ENCODE measurements at places on chromosomes 4 and X.

DNA sequence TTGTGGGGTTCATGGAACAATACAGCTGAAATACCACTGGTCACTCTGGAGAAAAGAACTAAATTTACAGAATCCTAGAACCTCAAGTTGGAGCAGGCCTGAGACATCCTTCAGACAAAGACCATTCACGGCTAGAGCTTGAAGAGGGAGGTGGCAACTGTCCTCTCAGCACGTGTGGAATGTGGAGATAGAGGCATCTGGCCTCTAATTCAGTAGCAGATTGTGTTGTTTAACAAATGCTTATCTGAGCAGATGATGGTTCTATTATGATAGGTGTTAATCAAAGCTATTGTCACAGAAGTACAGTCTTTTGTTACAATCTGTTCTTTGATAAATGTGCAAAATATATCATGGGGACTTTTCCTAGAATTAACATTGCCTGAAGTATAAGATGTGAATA, 121.7 kb upstream of the KCNIP4 start:
- DNase-seq, result no peak

- DNase-seq, result no peak
Observed at GRCh38 chrX:110394651-110395050, 36.0 kb downstream of the RTL9 start.

DNA sequence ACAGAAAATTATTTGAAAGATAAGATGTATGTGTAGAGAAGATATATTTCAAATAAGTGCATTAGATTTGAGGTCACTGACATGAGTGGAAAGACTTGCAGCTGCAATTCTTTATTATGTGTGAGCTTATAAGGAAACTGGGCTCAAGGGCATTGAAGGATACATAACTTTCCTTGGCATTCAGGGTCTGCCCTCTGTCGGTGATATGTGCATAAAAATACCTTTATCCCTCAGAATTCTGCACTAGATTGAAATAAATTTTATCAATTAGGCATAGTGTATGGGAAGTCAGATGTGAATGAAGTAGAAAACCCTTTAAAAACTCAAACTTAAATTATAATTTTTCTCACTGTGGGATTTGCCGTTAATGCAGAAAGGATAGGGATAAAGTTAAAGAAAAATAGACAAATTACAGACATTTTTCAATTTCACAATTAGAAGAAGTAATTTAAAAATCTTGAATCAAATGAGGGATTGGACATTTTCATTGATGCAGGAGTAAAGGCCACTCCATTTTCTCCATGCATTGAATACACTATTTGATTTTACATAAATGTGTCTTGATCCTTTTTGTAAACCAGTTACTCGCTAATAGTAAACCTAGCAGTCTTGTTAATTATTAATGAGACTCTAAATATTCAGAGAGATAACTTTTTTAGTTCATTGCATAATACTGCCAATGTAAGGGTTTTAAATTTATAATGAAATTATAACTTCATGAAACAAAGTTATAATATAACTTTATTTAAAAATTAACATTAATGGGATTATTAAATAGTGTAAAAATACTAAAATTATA, 21.0 kb upstream of the ETNPPL start:
- no peak for DNase-seq

DNA sequence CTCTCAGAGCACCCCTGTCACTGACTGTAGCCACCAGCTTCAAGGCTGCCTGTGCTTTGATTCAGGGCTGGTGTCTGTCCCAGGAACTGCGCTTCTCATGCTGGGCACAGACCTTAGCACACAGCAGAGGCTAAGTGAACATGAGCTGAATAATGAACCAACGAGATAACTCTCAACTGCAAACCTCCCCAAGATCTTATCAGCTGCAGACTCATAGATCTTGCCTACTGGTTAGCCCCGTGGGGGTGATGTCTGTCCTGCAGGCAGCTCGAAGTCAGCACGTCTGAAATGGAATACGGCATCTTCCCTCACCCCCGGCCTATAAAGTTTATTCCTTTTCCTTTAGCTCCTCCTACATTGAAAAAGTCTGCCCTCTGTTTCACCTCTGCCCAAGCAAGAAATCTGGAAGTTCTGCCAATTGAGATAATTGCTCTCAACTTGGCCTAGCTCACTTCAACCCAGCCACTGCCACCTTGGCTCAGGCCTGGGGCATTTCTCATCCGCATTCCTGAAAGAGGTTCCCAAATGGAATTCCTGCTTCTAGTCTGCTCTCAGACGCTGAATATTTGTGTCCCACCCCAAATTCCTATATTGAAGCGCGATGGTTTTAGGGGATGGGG, 73.7 kb downstream of the GATB start:
- DNase-seq, result no peak

GRCh38 chr4:52864793-52865192, 2.7 kb downstream of the RASL11B start:
- DNase-seq, result no peak

DNA sequence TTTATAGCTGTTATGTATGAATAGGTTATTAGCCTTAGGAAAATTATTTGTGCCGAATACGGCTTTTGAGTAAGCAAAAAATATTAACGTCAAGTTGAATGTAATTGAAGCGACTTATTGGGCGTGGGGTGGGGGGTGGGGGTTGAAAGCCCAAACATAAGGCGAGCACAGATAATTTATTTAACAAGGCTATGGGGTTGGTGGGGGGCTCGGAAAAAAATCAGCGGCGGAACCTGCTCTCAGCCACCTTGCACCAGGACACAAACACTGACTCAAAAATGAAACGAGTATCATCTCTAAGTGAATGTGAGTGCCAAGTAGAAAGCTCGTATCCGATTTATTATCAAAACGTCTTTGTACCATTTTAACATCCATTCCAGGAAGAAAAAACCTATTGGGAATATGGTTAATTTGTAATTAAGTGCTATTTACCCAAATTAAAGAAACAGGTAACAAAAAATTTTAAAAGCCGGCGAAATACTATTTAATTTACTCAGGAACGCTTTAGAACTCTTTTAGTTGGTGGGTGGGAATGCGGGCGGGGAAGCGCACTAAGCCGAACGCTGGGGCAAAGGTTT, 902 bp upstream of the LARP1B start:
- DNase-seq, result no peak

DNA sequence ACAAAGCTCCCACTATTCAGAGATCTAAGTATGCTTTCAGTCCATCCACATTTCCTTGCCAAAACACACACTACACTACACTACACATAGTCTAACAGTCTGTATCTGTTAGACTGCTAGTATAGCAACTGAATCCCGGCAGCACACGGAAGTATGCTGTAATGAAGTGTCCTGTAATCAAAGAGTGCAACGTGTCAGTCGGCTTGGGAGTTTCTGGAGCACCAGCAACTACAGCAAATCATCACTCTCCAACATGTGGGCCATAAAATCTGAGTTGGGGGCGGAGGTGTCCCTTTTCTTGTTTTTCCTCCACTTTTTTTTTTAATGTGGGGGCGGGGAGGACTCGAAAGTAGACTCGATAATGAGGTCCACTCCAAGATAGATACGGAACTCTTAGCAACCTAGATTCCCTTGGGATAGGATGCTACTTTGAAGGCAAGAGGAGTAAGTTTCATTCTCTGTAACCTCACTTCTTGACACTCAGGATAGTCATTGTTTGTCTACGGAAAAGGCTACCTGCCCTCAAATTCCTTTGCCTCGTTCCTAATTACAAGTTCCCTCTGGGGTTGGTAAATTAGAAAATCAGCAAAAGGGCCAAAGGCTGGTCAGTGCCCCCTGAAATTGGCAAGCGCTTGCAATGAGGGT, 722 bp downstream of the SLC10A7 start:
- no peak for DNase-seq

GRCh38 chr4:187183346-187183745, 459.7 kb upstream of the FAT1 start:
- no peak for DNase-seq

- no peak for DNase-seq
Observed at GRCh38 chrX:152907084-152907651, 9.3 kb downstream of the ZNF185 start.

DNA sequence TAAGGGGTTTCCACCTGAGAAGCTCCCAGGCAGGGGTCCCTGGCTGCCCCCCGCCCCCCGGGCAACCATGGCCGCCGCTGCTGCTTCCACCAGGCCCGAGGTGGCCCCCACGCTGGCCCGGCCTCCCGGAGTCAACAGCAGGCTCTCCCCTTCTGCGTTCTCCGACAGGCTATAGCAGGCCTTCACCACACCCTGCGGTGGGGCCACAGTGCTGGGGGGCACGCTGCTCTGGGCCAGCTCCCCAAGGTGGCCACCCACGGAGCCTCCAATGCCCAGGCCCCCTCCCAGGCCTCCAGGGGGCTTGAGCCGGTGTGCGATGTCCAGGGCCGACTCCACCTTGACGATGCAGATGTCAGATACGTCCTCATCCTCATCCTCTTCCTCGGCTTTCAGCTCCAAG, 72.5 kb downstream of the UBE2K start:
- no peak for DNase-seq

GRCh38 chrX:109943740-109944092, 59.2 kb upstream of the TMEM164 start:
- DNase-seq, result no peak

- no peak for DNase-seq
Observed at GRCh38 chr4:23930750-23931488, 41.1 kb upstream of the PPARGC1A start.

DNA sequence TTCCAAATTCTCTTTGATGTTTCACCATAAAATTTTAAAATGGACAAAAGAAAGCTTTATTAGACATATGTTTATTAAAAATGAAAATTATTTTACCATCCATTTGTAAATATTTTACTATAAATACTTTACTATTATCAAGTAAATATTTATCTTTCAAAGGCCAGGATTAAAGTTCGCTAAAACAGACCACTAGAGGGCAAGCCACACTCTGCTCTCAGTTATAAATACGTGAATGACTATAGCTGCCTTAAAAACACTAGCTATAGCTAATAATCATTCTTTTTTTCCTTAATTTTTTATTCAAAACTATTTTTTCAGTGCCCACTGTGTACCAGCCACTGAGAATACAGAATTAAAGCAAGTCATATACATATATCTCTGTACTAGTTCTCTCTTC, 38.6 kb downstream of the UNC5C start:
- no peak for DNase-seq

GRCh38 chr4:4254666-4255065, 6.6 kb upstream of the TMEM128 start:
- no peak for DNase-seq

- no peak for DNase-seq
Observed at GRCh38 chr4:6464842-6465588, 7.4 kb downstream of the PPP2R2C start.

DNA sequence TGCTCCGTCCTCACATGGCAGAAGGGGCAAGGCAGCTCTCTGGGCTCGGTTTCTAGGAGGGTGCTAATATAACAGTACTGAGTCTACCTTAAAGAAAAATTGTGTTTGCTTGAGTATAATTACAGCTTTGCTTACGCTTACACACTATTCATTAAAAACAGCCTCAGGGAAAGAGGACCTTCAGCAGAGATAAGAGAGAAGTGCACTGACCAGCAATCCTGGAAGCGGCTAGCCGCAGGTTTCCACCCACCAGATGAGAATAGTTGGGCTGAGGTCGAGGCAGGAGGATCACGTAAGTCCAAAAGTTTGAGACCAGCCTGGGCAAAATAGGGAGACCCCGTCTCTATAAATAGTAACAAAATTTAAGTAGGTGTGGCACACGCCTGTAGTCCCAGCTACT, 15.2 kb upstream of the MRFAP1 start:
- no peak for DNase-seq

- DNase-seq, result no peak
Observed at GRCh38 chr4:128305942-128306341, 18.3 kb upstream of the PGRMC2 start.

DNA sequence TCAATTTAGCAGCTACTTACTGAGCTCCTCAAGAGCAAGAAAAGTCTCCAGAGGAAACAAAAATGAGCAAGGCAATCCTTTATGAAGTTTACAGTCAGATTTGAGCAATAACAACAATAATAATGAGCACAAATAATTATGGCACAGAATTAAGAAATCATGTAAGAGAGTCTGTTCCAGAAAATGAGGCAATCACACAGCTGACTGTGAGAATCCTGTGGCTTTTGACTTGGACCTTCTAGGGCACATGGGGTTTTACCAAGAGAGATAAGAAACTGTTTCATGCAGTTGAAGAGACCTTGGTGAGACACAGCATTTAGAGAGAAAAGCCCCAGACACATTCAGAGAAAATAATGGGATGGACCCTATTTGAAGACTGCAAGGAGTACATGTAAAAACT, 362.6 kb upstream of the MAGEB2 start:
- no peak for DNase-seq

- no peak for DNase-seq
Observed at GRCh38 chrX:115189110-115189509, at the start of gene RBMXL3. Gene RBMXL3 (plus strand): TSS chrX:115189410. CDS start chrX:115189442, 32 bp downstream.

GRCh38 chrX:140525448-140525847, 20.6 kb upstream of the SOX3 start:
- no peak for DNase-seq

DNA sequence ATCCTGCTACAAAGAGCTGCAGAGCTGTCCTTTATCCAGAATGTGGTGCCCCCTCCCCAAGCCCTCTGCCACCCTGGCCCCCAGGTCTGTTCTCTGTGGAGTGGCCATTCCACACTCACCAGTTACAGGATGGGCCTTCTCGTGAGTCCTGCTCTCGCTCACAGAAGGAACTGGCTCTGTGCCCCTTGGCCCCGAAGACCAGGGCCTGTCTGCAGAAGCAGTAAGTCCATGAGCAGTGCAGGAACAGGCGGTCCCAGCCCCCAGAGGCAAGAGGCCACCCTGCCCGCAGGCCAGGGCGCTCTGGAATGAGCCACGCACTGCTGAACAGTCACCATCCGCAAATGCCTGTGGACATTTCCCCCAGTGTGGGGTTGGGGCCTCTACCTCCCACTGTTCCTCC, 92.2 kb downstream of the DCTD start:
- no peak for DNase-seq

- no peak for DNase-seq
Observed at GRCh38 chr4:15286041-15286440, 141.8 kb upstream of the C1QTNF7 start.

DNA sequence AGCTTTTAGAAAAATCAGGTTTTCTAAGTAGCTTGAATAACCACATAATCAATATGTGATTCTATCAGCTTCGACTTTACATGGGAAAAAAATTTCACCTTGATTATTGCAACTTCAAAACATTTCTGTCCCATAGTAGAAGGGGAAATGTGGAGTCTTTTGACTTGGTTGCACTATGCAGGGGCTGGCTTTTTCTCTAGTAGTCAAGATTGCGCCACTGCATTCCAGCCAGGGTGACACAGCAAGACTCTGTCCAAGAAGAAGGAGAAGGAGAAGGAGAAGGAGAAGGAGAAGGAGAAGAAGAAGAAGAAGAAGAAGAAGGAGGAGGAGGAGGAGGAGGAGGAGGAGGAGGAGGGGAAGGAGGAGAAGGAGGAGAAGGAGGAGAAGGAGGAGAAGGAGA, 84.9 kb downstream of the MAML3 start:
- no peak for DNase-seq

DNA sequence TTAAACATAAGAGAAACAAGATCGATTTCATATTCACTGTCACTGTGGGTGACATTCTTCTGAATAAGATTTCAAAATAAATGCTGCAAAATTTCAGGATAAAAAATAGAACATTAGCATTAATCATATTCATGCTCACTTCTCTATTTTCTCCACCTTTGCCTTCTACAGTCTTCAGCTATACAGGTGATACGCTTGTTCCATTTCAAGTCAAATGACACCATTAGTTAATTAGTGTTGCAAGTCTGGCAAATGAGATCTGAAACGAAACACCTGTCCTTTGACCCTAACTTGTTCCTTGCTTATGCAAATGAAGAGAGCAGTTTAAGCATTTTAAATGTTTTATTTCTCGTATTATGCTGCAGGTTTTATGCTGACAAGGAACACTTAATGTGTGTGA, 667.5 kb upstream of the MAGEB2 start:
- DNase-seq, result no peak

Measured in activated gamma-delta T cell treated with Interleukin-2 at 50 U/mL for 16 hours (primary cell).